ENCODE measurements at places on chromosomes 3 and 15. TPM values are rescaled to one million over a fixed set of nuclear protein-coding genes. Genes with fewer than 3 reads are reported as not detected.

- DNase-seq, result peak; percentile 64
Measured at GRCh38 chr15:89665449-89666181, 10.3 kb upstream of the KIF7 start.

DNA sequence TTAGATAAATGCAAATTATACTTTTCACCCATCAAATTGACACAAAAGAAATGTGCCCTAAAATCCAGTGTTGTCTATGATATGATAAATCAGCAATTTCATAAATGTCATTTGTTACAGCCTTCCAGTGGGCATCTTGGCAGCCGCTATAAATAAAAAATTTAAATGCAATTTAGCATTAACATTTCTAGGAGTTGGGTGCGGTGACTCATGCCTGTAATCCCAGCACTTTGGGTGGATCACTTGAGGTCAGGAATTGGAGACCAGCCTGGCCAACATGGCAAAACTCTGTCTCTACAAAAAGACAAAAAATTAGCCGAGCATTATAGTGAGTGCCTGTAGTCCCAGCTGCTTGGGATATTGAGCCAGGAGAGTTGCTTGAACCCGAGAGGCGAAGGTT, 65.9 kb upstream of the POMGNT2 start:
- DNase-seq, result no peak

MORC1 gene
- not detected for total RNA-seq

SNURF gene
- 188 TPM for total RNA-seq

DNA sequence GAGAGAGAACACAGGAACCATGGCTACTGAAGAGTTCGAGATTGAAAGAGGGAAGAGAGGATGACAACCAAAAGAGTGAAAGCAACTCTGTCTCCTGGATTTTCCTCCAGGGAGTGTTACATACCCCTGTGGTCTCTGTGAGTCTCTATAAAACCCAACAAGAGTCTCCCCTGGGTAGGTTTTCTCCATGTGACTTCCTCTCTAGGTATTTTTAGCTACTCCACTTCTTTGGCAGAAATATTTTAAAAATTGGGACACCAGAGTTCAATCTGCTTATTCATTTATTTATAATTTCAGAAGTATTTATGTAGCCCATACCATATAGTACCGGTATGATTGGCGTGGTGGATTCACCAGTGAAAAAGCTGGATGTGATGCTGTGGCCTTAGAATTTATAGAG, 671.7 kb upstream of the NR2F2 start:
- DNase-seq, result no peak
